ENCODE measurements at places on chromosomes 5 and 9.

- no peak for DNase-seq
Observed at GRCh38 chr5:127355337-127355736, 64.7 kb downstream of the MEGF10 start.

DNA sequence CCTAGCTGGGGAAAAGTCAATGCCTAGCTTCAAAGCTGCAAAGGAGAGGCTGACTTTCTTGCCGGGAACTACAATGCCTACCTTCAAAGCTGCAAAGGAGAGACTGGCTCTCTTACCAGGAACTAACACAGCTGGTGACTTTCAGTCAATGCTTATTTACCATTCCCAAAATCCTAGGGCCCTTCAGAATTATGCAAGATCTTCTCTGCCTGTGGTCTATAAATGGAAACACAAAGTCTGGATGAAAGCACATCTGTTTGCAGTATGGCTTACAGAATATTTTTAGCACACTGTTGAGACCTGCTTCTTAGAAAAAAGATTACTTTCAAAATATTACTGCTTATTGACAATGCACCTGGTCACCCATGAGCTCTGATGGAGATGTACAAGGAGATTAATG lies 259.4 kb downstream of the PLK2 start:
- DNase-seq, result no peak

DNA sequence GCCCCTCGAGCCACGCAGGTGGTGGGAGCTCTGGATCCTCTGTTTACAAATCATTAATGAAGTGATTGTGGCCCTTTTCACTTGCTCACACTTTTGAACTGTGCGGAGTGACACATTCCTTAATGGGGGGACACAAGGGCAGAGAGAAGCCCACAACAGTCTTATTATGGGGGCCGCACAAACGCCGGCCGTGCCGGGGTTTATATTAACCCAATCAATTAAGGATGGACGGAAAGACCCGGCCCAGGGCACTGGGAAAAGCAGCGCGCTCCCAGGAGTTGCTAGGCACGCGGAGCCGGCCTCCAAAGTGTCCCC lies 634.8 kb downstream of the IRX1 start:
- no peak for DNase-seq

- no peak for DNase-seq
Observed at GRCh38 chr9:125106285-125106893, 36.9 kb downstream of the SCAI start.

- no peak for DNase-seq
Observed at GRCh38 chr9:121865060-121865459, 213.6 kb downstream of the DAB2IP start.
